ENCODE measurements at places on chromosomes 5 and 9. TPM values are rescaled to one million over a fixed set of nuclear protein-coding genes. Genes with fewer than 3 reads are reported as not detected.

Gene PRRT1B
- not detected for total RNA-seq

Gene AHRR
- 0.24 TPM for total RNA-seq

Gene FOXD4L5
- total RNA-seq, result not detected

Gene CCDC127
- 3.5 TPM for total RNA-seq

Gene FOXD4L6
- total RNA-seq, result not detected

Gene ADAMTS13
- 1.4 TPM for total RNA-seq

Gene CAMK2A
- total RNA-seq, result 0.31 TPM

Gene INSL4
- not detected for total RNA-seq
